ENCODE measurements at places on chromosomes 6 and 20.

GRCh38 chr20:51272401-51272800 is 249.5 kb upstream of the KCNG1 start:
- no peak for DNase-seq

- no peak for DNase-seq
Observed at GRCh38 chr20:62060631-62061541, 4.8 kb downstream of the TAF4 start.

DNA sequence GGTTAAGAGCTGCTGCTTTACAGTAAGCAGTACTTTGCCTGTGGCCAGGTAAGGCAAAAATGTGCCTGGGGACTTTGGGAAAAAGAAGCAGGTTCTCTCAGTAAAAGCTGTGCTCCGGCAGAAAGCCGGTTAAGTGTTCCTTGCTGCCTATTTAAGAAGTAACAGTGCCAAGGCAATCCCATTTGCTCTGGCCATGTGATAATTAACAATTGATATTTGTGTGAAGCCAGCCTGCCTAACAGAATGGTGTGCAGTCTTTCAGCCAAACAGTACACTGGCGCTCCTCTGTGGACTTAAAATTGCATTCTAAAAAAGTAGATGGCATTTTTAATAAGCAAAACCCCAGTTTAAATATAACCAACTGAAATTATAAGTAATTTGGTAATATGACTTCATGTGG is 430.3 kb downstream of the PLCB1 start:
- DNase-seq = no peak

DNA sequence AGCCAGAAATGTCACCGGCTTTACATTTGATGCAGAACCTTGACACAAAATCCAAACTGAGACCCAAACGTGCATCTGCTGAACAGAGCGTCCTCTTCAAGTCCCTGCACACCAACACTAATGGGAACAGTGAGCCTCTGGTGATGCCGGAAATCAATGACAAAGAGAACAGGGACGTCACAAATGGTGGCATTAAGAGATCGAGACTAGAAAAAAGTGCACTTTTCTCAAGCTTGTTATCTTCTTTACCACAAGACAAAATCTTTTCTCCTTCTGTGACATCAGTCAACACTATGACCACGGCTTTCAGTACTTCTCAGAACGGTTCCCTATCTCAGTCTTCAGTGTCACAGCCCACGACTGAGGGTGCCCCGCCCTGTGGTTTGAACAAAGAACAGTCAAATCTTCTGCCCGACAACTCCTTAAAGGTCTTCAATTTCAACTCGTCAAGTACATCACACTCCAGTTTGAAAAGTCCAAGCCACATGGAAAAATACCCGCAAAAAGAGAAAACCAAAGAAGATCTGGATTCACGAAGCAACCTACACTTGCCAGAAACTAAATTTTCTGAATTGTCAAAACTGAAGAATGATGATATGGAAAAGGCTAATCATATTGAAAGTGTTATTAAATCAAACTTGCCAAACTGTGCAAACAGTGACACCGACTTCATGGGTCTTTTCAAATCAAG is 108.4 kb downstream of the RTN4IP1 start:
- DNase-seq = peak; percentile 66

DNA sequence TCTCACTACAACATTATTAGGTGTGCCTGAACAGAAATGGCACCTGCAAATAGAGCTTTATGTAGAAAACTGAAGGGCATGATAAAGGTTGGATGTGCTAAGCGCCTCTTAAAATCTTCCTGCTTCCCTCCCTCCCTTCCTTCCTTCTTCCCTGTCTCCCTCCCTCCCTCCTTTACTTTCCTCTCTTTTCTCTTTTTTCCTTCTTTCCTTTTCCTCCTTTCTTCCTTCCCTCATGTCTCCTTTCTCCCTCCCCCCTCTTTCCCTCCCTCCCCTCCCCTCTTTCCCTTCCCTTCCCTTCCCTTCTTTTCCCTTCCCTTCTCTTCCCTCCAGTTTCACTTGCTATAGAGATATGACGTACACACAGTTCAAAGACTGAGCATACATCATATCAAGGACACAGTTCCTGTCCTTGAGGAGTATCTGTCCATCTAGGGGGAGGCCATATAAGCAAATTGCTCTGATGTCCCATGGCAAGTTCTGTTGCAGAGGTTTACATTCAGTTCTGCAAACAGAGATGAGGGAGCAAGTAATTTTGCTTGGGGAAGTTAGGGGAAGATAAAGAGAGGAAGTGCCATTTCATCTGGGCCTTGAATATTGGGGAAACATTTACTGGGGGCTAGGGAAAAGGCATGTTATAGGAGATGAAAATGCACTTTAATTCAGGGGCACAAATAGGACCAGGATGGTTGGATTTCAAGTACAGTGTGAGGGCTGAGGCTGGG is 79.0 kb upstream of the EEF1E1 start:
- no peak for DNase-seq

DNA sequence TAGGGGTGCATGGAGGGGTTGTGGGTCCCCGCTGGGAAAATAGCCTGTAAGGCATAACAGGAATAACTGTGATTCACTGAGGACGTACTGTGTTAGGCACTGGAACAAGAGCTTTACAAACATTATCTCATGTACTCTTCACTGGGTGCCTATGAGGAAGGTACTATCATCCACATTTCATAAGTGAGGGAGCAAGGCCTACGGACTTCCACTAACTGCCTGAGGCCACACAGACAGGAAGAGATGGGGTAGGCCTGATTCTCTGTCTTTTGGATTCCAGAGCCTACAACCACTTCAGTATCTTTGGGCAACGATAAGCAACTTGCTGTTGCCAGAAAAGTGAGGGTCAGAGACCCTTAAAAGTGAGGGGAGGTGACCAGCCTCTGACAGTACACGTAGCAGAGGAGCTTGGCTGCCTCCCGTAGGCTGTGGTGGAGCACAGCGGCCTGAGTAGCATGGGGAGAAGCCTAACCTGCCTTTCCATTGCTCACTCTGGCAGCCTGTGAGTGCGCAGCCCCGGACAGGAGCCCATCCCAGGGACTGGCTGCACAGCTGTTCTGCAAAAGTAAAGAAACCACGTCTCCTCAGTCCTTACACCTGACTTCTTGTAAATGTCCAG is 30.4 kb downstream of the PSMB1 start:
- DNase-seq = no peak

DNA sequence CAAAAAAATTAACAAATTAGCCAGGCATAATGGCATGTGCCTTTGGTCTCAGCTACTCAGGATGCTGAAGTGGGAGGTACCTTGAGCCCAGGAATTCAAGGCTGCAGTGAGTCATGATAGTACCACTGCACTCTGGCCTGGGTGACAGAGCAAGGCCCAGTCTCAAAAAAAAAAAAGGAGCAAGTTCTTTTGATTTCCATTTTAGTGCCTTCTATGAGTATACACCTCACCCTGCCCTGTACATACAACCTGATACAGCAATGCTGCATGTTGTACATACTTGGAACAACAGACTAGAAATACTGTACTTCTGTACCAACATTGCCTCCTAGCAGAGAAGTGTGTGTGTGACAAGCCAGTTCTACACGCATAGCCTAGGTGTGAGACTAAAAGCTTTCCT is 97.3 kb upstream of the CARMIL1 start:
- no peak for DNase-seq

DNA sequence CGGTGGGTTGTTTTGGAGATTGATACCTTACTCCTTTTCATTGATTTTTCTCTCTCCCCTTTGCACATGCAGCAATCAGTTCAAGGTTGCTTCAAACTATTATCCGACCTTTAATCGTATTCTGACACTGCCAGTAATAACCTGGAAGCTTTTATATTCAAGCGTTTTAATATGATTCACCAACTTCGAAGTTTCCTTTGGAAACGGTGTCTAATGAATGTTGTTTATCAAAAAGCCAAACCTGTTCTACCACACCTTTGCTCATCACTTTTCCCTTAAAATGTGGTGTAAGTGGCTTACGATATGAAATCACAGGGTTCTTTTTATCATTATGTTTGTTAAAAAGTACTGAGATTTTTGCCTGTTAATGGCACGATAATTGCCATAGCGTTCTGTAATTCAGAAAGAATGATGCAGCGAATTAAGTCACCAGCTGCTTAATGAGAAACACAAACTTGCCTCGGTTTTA is 660 bp downstream of the STXBP5 start:
- DNase-seq = no peak

- no peak for DNase-seq
Observed at GRCh38 chr6:104218116-104218515, 641.6 kb downstream of the HACE1 start.

GRCh38 chr6:19446570-19446969 is 390.6 kb upstream of the ID4 start:
- no peak for DNase-seq

- DNase-seq = no peak
Observed at GRCh38 chr6:49776444-49776843, 10.6 kb downstream of the PGK2 start.

DNA sequence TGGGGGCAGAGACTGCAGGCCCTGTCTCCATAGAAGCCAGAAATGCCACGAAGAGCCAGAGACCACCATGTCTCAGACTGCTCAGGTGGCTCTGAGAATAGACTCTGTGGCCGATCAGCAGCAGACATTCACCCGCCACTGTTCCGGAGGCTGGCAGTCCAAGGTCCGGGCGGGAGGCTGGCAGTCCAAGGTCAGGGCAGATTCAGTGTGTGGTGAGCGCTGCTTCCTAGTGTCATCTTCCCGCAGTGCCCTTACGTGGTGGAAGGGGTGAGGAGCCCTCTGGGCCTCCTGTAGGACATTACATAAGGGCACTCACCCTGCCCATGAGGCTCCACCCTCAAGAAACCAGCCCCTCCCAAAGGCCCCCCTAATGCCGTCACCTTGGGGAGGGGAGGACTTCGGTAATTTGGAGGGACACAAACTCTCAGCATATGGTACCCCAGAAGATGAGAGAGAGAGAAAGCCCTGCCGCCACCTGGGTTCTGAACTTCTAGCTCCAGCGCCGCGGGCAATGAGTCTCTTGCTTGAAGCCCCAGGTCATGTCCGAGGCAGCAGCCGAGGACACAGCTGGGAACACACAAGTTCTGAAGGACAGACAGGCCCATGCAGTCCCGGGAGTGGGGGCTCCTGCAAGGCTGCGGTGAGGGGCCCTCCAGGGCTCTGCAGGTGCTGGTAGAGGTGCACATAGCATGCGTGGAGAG is 36.4 kb downstream of the DACT2 start:
- DNase-seq = no peak

DNA sequence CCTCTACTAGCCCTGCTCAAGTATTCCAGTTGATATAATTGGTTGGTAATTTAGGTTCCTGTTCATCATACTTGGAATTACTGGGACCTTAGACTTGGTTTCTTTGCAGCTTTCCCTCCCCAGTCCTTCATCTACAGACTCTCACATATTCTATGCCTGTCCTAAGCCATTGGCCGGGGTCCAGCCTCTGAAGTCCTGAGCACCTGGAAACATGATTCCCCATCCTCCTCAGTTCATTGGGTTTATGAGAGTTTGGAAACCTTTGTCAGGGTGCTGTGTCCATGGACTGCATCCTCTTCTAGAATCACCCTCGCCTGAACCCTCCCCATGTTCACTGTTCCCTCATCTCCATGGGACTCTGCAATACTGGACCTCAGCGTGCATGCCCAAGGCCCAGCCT is 8.8 kb downstream of the GSTA2 start:
- no peak for DNase-seq

GRCh38 chr6:39818695-39819094 is 26.5 kb downstream of the DAAM2 start:
- DNase-seq = no peak

GRCh38 chr6:8315154-8315553 is 120.2 kb downstream of the SLC35B3 start:
- no peak for DNase-seq

DNA sequence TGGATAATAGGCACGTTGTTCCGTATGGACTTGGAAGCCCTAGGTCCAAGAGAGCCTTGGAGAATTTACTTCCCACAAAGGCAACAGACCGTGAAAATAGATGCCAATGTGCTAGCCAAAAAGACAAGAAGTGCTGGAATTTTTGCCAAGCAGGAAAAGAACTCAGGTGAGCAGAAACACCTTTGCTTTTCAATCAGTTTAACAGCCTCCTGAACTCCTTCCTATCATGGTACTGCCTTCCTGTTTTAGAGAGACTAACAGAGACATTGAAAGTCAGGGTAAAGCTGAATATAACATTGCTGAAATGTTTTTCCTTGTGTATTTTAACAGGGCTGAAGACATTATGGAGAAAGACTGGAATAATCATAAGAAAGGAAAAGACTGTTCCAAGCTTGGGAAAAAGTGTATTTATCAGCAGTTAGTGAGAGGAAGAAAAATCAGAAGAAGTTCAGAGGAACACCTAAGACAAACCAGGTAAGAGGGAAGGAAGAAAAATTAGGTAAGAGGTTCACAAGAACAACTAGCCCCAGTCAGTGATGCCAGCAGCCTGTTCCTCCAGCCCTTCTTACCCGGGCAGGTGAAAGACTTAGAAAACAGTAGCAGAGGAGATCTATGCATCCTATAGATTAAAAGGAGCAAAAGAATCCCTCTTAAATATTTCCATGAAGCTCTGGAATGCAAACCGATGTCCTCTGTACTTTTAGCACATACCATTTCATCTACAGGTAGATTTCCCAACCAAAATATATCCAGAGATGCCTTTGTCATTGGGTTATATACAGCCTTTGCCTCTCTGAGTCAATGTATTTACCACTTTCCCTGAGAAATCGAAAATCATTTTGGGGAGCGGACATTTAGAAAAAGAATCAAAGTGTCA is 4.0 kb downstream of the EDN1 start:
- DNase-seq = no peak

DNA sequence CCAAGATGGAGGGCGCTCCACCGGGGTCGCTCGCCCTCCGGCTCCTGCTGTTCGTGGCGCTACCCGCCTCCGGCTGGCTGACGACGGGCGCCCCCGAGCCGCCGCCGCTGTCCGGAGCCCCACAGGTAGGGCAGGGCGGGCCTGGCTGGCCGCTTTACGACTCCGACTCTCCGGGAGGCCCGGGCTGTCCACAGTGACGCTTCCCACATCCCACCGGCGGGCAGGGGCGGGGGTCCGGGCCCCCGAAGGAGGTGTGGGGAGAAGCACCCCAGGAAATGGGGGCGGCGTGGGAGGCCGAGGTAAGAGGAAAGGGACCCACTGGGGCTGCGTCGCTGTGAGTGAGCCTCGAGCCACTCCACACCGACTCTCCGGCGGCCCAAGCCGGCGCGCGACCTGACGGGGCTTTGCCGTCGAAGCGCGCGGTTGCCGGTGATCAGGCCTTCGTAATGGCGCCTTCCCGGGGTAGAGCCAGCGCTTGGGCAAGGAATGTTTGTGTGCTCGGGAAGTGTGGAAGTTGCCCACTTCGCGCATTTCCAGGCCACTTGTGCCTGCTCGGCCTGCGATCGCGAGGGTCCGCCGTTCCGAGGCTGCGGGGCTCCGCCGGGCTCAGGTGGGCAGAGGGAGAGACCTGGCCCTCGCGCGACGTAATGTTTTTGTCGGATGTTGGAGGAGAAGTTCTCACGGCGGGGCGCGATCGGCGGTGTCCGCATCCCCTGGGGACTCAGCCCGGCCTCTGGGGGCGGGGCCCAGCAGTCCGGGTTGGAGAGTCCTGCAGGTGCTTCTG is 427 bp downstream of the GINM1 start:
- DNase-seq = peak; percentile 47

DNA sequence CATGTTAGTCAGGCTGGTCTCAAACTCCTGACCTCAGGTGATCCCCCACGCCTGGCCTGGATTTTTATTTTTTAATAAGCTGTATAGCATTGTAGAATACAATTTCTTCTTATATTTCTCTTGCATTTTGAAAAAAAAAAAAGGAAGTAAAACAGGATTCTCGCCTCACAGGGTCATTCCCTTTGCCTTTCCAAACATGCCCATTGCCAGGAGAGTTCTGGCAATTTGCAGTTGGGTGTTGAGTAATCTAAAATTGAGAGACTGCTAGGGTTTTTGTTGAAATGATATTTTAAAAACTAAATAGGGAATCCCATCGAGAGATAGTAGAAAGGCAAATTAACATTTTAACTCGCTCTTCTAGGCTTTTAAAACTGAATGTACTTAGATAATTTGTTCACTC is 196.1 kb downstream of the JARID2 start:
- no peak for DNase-seq

GRCh38 chr6:18241208-18242038 is 22.9 kb downstream of the DEK start:
- DNase-seq = no peak
